ENCODE measurements at places on chromosomes 2 and 18.

- no peak for DNase-seq
These were observed 182.6 kb upstream of the ACVR2A start for GRCh38 chr2:147662221-147662620.

- DNase-seq, result no peak
These were observed 538.2 kb downstream of the NYAP2 start for GRCh38 chr2:225937625-225938187.

GRCh38 chr2:238638100-238638981 lies 209.5 kb upstream of the TWIST2 start:
- DNase-seq, result no peak

DNA sequence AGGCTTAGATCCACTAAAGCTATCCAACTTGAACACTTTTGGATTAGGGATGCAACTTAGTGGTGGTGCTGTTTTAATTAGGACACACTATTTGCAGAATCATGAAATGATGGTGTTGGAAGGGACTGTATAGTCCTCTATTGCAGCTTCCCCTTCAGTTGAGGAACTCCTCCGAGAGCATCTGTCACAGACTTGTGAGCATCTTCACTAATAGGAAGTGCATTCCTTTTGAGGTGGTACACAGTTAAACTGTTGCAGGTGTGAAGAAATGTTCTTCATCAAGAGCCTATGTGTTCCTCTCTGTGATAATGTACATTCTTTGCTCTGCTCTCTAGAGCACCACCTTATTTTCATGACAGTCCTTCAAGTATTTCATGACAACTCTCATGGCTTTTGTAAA lies 197.4 kb downstream of the CAMKMT start:
- DNase-seq, result no peak

GRCh38 chr2:47014564-47015051 lies 99.0 kb upstream of the MCFD2 start:
- DNase-seq, result no peak

DNA sequence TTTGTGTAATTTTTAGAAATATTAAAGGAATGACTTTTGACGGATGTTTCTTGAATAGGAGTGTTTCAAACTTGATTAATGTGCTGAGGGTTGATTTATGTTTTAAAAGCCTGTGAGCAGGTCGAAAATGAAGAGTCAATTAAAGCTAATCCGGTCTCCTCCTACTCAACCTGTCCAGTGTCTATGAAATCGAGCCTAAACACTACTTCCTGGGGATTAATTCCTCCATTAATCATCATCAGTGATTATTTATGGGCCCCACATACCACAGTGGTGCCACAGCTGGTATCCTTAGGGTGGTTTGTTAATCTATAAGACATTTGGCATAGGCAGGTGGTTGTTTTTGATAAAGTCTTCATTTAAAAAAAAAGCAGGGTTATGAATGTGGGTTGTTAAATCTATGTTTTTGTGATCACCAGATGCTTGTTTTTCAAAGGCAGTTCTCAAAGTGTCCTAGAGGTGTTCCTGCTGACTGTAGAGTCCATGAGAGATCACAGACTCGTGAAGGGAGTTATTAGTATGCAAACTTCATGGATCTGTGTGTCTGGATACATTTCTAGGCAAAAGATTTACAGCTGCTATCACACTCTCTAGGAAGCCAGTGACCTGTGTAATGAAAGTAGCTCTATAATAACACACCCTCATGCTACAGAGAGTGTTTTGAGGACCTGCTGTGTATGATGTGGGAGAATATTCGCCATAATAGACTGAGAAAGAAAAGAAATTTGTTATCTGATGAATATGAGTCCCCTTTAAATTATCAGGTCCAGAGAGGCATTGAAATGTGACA lies 308.6 kb downstream of the AKAIN1 start:
- DNase-seq, result no peak

DNA sequence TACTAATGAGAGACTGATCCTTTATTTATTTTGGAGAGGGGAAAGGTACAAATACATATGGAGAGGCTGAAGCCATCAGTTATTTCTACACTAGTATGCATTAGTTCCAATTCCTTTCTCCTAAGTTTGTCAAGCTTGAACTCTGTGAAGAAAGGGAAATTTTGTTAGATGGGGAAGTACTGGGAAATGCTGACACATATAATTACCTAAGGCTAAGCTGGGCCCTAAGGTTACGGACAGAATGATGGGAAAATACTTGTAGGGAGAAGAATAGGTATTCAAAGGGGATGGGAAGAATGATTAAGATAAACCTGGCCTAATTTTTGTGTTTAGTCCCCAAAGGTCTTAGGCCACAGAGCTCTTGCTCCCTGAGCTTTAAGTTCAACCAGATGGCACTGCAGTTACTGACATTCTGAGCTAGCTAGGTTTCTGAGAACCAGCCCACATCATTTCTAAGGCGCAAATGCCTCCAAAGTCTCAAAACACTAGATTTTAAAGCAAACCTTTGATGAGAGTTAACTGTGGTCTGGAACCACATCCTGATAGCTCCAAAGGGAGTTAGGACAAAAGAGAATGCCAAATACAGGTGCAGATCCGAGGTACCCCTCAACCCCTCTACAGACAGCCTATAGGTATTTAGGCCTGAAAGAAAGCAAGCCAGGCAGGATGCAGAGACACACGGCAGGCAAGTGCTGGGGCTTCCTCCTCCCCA lies 2.7 kb downstream of the TMEM163 start:
- no peak for DNase-seq

- DNase-seq, result no peak
These were observed 55.6 kb upstream of the ACMSD start for GRCh38 chr2:134782792-134783191.

DNA sequence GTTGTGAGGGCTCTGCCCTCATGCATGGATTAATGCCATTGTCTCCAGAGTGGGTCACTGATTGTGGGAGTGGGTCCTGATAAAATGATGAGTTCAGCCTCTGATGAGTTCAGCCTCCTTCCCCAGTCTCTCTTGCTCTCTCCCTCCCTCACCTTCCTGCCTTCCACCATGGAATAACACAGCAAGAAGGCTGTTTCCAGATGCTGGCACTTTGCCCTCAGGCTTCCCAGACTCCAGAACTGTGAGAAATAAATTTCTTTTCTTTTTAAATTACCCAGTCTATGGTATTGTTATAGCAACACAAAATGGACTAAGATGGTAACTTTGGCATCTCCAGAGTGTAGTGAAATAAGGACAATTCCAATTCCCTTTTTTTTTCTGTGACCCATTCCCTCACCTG lies 47.1 kb upstream of the MAP4K3 start:
- no peak for DNase-seq

DNA sequence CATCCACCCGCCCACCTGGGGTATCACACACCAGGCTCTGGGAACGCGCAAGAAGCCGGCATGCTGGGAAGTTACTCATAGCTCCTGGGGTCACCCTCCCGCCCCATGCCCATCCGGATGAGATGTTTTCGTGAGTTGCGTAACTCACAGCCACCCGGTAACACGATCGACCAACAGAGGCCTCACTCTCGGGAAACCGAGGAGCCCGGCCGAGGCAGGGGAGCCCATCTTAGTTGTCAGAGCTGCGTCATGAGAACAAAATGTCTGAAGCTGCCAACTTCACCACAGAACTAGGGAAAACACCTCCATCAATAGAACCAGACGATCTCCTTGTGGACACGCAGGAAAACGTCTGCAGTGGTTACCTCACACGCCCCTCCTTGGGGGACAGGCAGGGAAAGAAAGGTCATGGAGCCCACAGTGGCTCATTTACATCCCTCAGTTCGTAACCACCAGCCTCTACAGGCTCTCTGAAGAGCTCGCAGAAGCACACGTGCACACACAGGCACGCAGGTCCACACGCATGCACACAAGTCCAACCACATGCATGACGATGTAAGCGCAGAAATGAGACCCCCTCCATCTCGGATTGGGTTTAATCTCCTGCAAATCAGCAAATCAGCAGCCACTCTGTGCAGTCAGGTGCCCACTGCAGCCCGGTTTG lies 26.2 kb downstream of the ADI1 start:
- no peak for DNase-seq

DNA sequence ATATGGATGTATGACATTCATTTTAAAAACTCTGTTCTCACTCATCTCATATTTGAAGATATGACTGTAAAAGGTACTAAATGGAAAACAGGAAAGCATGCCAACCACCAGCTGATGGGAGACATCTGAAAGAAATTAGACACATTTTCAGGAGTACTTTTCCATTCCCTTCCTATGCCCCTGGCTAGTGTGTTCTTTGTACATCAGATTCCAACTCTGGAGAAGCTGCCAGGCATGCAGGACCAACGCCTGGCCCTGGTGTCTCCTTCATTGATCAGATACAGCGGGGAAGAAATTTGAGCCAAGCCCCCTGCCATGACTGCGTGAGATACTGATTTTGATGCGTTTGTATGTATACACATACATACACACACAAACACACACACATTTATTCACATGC lies 599.0 kb upstream of the SYT4 start:
- no peak for DNase-seq

All from stimulated activated CD8-positive, alpha-beta memory T cell treated with anti-CD3 and anti-CD28 coated beads, Interleukin-12 subunit alpha, Interleukin-12 subunit beta, amount 100 ng/mL, for 1 hour (primary cell).